ENCODE measurements at places on chromosomes 1 and 21.

GRCh38 chr1:208475951-208476845 lies 232.0 kb upstream of the PLXNA2 start:
- DNase-seq: no peak

DNA sequence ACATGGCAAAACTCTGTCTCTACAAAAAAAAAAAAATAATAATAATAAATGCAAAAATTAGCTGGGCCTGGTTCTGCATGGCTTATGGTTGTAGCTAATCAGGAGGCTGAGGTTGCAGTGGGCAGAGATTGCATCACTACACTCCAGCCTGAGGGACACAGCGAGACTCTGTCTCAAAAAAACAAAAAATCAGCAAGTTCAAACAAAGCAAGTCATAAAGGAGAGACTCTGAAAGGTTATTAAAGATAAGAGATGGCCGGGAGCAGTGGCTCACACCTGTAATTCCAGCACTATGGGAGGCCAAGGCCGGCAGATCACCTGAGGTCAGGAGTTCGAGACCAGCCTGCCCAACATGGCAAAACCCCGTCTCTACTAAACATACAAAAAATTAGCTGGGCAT lies 28.8 kb downstream of the COP1 start:
- no peak for DNase-seq

DNA sequence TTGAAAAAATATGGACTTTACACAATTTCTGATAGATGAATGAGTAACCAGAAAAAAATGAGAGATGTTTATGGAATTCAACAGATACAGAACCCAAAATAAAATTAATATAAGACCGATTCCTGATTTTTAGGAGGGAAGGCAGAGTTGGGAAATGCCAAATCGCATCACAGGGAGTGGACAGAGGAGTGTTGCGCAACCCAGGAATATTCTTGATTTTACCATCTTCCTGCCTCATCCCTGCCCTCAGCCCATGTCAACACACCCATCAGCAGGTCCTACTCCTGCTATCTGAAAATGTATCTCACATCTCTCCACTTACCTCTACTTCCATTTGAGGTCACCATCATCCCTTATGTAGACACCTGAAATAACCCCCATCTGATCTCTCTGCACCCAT lies 221.0 kb downstream of the DSCAM start:
- DNase-seq: no peak

- no peak for DNase-seq
Observed at GRCh38 chr1:206836111-206836510, 29.3 kb upstream of the IL20 start.

- no peak for DNase-seq
Observed at GRCh38 chr1:5157175-5157574, 502.8 kb downstream of the AJAP1 start.

DNA sequence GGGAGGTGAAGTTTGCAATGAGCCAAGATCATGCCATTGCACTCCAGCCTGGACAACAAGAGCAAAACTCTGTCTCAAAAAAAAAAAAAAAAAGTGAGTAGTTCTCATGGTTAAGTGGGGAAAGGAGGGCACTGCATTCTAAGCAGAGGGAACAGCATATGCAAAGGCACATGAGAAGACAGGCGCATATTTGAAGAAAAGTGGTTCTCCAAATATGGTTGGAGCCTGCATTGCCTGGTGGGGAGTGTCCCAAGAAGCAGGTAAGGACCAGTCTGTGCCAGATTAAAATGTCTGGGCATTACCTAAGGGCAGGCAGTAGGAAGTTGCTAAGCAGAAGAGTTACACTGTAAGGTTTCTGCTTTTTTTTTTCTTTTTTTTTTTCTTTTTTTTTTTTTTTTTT lies 2.5 kb upstream of the KPNA6 start:
- no peak for DNase-seq

- no peak for DNase-seq
Observed at GRCh38 chr1:102799496-102799895, 308.8 kb downstream of the COL11A1 start.
